ENCODE measurements at places on chromosomes 5 and 9.

DNA sequence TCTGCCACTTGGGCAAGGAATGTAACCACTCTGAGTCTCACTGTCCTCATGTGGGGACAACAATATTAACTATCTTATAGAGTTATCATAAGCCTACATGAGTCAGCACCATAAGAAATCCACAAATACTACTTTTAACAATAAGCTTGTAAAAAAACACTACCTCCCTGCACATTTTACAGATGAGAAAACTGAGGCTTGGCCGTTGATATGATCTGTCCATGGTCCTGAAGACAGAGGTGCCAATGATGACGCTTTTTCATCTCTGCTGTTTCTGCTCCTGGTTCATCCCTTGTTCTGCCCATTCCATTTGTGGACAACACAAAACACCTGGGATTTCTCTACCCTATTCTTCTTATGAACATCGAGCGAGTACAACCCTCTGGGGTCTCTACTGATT lies 23.4 kb upstream of the STRBP start:
- DNase-seq = no peak

GRCh38 chr5:167820101-167820990 lies 471.1 kb upstream of the WWC1 start:
- no peak for DNase-seq

- DNase-seq = no peak
Observed at GRCh38 chr9:94995048-94995693, 268.7 kb downstream of the AOPEP start.

DNA sequence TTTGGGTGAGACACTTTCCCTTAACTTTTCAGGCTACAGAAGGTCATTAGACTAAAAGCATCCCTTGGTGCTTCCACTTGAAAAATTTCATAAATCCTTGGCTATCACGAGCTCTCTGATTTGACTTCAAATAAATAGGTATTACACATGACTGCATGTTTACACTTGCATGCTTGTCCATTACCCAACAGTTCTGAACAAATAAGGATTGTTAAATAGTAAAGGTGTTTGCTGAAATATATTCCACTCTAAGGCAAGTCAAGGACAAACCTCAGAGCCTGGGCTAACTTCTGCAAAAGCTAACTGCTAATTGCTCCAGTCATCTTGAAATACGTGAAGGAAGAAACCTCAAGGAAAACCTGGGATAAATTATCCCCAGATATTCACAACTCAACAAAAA lies 14.5 kb downstream of the FBXW2 start:
- no peak for DNase-seq

- DNase-seq = no peak
Observed at GRCh38 chr9:122134822-122135528, 24.6 kb downstream of the NDUFA8 start.

DNA sequence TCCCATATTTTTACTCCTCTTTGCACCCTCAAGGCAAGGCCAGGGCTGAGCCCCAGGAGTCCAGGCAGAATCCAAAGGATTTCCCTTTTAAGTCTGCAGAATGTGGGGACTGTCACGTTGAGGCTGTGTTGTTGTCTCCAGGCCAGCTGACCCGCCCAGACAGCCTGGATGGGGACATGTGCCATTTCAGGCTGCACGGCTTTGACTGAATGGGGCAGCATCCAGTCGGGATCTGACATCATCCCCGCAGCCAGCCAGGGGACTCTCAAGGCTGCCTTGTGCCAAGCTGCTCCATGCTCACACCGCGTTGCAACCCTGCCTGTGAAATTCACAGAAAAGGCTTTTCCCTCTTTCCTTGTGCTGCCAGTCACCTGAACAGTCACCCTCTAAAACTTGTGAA lies 2.2 kb upstream of the ZNF366 start:
- DNase-seq = no peak

DNA sequence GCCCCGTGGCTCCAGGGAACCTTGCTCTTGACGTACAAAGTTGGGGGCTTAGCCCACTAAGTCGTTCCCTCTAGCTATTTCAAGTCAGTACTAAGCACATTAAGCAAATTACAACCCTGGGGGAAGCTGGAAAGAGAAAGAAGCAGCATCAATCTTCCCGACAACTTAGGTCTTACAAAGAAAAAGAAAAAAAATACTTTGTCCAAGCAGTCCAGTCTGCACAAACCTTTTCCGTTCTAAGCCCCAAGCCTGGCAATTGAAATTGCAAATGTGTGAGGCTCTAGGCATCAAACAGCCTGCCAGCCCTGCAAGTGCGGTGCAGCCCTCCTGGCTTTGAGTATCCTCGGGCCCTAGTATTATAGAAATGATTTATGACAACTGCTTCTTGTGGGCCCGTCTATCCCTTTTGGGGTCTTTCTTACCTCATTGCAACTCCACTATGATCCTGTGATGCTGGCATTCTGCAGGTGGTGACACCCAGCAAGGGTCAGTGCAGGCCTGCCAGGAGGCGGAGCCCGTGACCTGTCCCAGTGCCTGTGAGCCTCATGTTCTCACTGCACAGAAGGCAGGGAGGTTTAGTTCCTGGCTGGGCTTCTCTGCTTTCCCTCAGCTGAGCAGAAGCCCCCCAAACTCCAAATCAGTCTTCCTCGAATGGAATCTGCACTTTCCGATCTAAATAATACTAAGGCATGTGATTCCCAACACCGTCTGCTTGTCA lies 232.3 kb upstream of the IRX2 start:
- no peak for DNase-seq

GRCh38 chr9:125638239-125639045 lies 68.6 kb downstream of the MAPKAP1 start:
- no peak for DNase-seq

DNA sequence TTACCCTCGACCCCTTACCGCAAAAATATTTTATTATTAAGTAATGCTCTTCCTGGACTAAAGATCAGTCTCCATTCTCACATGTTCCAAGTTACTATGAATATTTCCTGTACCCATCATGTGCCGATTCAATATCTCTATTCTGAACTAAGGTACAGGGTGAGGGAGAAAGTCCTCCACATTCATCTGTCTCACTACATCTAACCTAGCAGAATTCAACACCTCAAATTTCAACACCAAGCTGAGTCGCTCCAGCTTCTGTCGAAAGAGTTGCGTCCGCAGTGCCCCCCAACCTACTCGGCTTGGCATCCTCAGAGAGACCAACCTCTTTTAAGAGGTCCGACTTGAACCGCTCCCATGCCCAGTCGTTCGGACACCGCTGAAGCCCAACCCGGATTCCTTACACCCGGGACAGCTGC lies 1.0 kb downstream of the CERT1 start:
- DNase-seq = peak; percentile 63
